Activated naive CD4-positive, alpha-beta T cell treated with anti-CD3 and anti-CD28 coated beads, Interleukin-2, amount 10 ng/mL, durations not matched to agents 7 days and 5 days (primary cell): ENCODE measurements at places on chromosomes 16 and 17.

- H3K27me3 ChIP-seq, result no peaks in the 10 kb centered on the region
- H3K36me3 ChIP-seq, result no peaks in the 10 kb centered on the region
- no peak overlapping the region for H3K27ac ChIP-seq
These were observed 6.0 kb upstream of the MRPL38 start for GRCh38 chr17:75910699-75911098.

DNA sequence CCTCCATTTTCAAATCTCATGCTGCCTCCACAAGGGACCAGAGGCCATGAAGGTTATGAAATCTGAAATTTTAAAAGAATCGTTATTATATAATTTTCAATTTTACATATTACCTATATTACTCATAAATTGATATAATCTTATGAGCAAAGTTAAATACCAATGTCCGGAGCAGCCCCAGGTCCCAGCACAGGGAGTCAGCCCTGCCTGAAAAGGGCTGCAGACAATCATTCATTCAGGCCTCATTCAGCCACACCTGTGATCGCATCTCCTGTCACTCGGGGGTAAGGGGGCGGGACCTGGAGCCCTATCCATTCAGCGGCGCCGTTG is 172.5 kb downstream of the AHSP start:
- H3K4me3 ChIP-seq, result peak overlapping the region; percentile 85
- peak overlapping the region; percentile 66 for H3K27ac ChIP-seq
- H3K36me3 ChIP-seq, result peaks cover 36% of the 10 kb centered on the region
- no peak for DNase-seq
- peaks cover 16% of the 10 kb centered on the region for H3K27me3 ChIP-seq

- H3K27ac ChIP-seq, result no peak overlapping the region
- H3K4me3 ChIP-seq, result no peak overlapping the region
- no peaks in the 10 kb centered on the region for H3K36me3 ChIP-seq
- no peaks in the 10 kb centered on the region for H3K27me3 ChIP-seq
These were observed 75.2 kb downstream of the TANC2 start for GRCh38 chr17:63041251-63041650.

DNA sequence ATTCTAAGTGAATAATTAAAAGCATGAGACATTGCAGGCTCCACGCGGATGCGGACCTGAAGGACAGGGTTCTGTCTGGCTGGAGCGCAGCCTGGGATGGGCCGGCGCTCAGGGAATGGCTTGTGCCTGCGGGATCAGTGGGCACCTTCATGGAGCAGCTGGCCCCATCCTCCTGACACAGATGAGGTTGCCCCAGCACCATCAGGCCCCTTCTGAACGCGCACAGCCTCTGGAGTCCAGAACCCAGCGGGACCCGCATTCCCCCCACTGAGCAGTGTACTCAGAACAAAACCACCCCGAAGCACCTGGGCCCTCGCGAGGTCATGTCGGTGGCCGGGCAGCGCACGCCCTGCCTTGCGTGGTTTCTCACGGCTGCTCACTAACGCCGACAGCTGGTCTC is 70.5 kb upstream of the CHMP6 start:
- no peaks in the 10 kb centered on the region for H3K4me1 ChIP-seq
- H3K27ac ChIP-seq, result peak overlapping the region; percentile 24
- H3K4me3 ChIP-seq, result no peak overlapping the region

- H3K4me3 ChIP-seq, result no peak within 1 kb of the TSS
- peaks cover 65% of the 10 kb centered on the region for H3K27me3 ChIP-seq
- H3K4me1 ChIP-seq, result no peaks in the 10 kb centered on the region
- H3K27ac ChIP-seq, result no peak within 1 kb of the TSS
These were observed at the start of gene IRX6 for GRCh38 chr16:55323637-55324271. Gene IRX6, plus strand, starts transcription at chr16:55324203. Its CDS starts 889 bp downstream, at chr16:55325092.

GRCh38 chr16:86156155-86156554 is 257.2 kb downstream of the IRF8 start:
- H3K4me1 ChIP-seq, result peaks cover 4% of the 10 kb centered on the region
- H3K27ac ChIP-seq, result no peak overlapping the region
- no peak for DNase-seq
- no peaks in the 10 kb centered on the region for H3K36me3 ChIP-seq
- peaks cover 13% of the 10 kb centered on the region for H3K27me3 ChIP-seq

DNA sequence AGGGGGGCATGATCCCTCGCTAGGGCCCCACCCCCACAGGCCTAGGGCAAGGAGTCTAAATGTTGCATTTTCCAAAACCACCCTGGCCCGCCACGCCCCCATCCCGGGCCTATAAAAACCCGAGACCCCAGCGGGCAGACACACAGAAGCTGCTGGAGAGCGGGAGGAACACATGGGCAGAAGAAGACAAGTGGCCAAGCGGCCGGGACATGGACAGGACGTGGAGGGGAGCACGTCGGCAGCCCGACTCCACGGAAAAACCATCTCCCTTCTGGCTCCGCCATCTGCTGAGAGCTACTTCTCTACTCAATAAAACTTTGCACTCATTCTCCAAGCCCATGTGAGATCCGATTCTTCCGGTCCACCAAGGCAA is 34.1 kb upstream of the ENPP7 start:
- peaks cover 48% of the 10 kb centered on the region for H3K27me3 ChIP-seq
- H3K27ac ChIP-seq, result no peak overlapping the region
- no peaks in the 10 kb centered on the region for H3K36me3 ChIP-seq

DNA sequence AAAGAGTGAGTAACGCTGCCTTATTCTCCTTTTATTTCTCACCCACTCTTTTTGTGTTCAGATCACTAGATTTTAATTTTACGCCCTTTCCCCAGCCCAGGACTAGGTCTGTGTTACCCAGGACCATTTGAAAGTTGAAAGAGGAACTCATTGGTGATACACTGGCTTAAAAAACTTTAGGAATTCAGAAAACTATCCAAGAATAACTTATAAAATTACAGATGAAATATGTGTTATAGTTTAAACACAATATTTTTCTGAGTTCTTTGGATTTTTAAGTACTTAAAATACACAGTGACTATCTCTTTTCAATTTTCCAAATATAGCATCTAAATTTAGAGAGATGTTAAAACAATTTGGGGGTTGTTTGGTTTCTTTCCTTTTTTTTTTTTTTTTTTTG is 385.2 kb downstream of the CDH13 start:
- H3K36me3 ChIP-seq, result no peaks in the 10 kb centered on the region
- no peaks in the 10 kb centered on the region for H3K4me1 ChIP-seq
- H3K4me3 ChIP-seq, result no peak overlapping the region
- no peak overlapping the region for H3K27ac ChIP-seq

GRCh38 chr17:57913575-57914272 is 41.5 kb downstream of the CUEDC1 start:
- no peak overlapping the region for H3K27ac ChIP-seq
- H3K4me1 ChIP-seq, result no peaks in the 10 kb centered on the region
- H3K4me3 ChIP-seq, result no peak overlapping the region

DNA sequence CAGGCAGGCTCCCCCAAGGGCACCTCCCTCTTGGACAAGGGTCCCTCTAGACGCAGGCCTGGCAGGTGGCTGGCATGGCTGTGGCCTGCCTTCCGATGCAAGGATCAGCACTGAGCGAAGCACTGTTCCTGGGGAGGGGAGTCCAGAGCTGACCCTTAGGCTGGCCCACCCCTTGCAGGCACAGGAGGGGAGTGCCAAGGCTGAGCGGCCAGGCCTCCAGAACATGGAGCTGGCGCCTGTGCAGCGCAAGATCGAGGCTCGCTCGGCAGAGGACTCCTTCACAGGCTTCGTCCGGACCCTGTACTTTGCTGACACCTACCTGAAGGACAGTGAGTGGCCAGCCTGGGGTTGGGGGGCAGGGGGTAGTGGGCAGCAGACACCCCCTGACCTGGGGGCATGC is 16.8 kb upstream of the MYO15B start:
- DNase-seq, result no peak
- H3K4me3 ChIP-seq, result no peak overlapping the region
- no peaks in the 10 kb centered on the region for H3K36me3 ChIP-seq
- no peak overlapping the region for H3K27ac ChIP-seq

- no peaks in the 10 kb centered on the region for H3K4me1 ChIP-seq
- no peak for DNase-seq
- no peak overlapping the region for H3K27ac ChIP-seq
- H3K36me3 ChIP-seq, result no peaks in the 10 kb centered on the region
These were observed 105.1 kb upstream of the SDK2 start for GRCh38 chr17:73749337-73749823.

GRCh38 chr17:46027048-46027975 is 28.3 kb downstream of the STH start:
- no peak for DNase-seq
- no peaks in the 10 kb centered on the region for H3K27me3 ChIP-seq
- peaks cover 6% of the 10 kb centered on the region for H3K4me1 ChIP-seq
- H3K27ac ChIP-seq, result peak overlapping the region; percentile 78

DNA sequence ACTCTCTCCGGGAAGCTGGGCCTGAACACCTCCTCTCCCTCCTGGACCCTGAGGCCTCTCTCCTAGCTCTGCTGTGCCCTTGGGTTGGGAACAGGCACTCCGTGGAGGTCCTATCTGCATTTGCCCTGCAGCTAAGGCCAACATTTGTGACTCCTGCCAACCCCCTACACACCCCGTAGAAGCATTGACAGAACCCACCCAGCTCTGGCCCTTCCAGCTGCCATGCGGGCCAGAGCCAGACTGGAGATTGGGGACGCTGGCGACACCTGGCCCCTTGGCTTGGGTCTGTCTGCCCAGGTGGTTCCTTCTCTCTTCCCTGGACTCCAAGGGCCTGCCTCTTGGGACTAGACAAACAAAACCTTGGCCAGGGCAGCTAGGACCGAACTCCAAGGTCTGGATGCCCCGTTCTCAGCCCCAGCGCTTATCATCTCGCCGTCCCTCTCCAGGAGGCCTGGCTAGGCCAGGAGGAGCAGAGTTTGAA is 644 bp upstream of the RHBDF2 start:
- peaks cover 13% of the 10 kb centered on the region for H3K27me3 ChIP-seq
- peak overlapping the region; percentile 84 for H3K4me3 ChIP-seq
- peak overlapping the region; percentile 93 for H3K27ac ChIP-seq
- DNase-seq, result no peak

DNA sequence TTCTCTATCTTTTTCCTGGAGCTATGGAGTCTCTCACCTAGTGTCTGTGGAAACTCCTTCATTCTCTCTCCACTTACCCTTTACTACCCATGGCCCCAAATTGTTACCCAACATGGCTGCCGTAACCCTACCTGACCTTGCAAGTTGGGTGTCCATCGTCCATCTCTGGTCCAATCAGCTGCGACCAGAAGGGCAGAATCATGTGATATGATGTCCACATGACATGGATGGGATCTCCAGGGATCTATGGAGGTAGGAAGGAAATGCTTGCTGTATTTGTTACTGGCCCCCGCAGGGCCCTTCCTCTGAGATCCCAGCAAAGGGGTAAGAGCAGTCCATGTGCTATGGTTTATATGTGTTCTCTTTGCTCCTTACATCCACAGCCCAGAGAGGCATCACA is 8.0 kb upstream of the DRC7 start:
- H3K4me1 ChIP-seq, result peaks cover 34% of the 10 kb centered on the region
- DNase-seq, result no peak
- H3K4me3 ChIP-seq, result no peak overlapping the region
- H3K27me3 ChIP-seq, result peaks cover 18% of the 10 kb centered on the region

- H3K36me3 ChIP-seq, result no peaks in the 10 kb centered on the region
- no peak overlapping the region for H3K27ac ChIP-seq
- H3K4me3 ChIP-seq, result no peak overlapping the region
- no peaks in the 10 kb centered on the region for H3K27me3 ChIP-seq
These were observed 26.0 kb upstream of the ZNF469 start for GRCh38 chr16:88356727-88357199.

- H3K27ac ChIP-seq, result no peak overlapping the region
- H3K36me3 ChIP-seq, result no peaks in the 10 kb centered on the region
- peaks cover 7% of the 10 kb centered on the region for H3K27me3 ChIP-seq
- no peak overlapping the region for H3K4me3 ChIP-seq
These were observed 264.6 kb downstream of the HS3ST3A1 start for GRCh38 chr17:13337151-13337550.

DNA sequence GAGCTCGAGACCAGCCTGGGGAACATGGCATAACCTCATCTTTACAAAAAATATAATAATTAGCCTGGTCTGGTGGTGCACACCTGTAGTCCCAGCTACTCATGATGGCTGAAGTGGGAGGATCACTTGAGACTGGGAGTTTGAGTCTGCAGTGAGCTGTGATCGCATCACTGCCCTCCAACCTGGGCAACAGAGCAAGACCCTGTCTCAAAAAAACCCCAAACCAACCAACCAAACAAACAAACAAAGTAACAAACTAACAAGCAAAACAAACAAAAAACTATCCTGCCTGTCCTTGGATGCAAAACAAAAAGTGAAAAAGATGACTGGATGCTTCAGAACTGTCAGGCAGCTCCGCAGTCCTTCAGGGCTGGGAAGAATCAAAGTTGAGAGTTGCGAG is 5.7 kb upstream of the NGFR start:
- H3K36me3 ChIP-seq, result no peaks in the 10 kb centered on the region
- peaks cover 92% of the 10 kb centered on the region for H3K27me3 ChIP-seq
- no peak overlapping the region for H3K4me3 ChIP-seq
- peaks cover 5% of the 10 kb centered on the region for H3K4me1 ChIP-seq
- no peak for DNase-seq
- no peak overlapping the region for H3K27ac ChIP-seq

DNA sequence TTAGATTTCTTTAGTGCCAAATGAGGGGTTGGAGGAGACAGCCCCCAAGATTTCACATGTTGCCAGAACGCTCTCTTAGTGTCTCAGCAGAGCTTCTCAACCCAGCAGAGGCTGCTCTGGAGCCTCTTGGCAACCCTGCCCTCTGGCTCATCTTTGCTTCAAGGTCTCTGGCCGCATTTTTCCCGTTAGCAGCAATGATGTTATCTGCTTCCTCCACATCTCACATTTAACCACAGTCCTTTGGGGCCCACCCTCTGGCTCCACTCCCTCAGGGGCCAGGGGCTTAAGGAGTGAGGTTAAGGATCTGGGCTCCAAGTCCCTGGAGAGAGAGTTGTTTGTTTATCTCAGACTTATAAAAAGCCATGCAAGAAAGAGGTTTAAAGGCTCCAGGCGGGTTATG is 3.3 kb upstream of the XYLT1 start:
- H3K4me3 ChIP-seq, result no peak overlapping the region
- peak; percentile 38 for DNase-seq
- no peak overlapping the region for H3K27ac ChIP-seq
- H3K27me3 ChIP-seq, result peaks cover 62% of the 10 kb centered on the region
- H3K4me1 ChIP-seq, result peaks cover 42% of the 10 kb centered on the region

DNA sequence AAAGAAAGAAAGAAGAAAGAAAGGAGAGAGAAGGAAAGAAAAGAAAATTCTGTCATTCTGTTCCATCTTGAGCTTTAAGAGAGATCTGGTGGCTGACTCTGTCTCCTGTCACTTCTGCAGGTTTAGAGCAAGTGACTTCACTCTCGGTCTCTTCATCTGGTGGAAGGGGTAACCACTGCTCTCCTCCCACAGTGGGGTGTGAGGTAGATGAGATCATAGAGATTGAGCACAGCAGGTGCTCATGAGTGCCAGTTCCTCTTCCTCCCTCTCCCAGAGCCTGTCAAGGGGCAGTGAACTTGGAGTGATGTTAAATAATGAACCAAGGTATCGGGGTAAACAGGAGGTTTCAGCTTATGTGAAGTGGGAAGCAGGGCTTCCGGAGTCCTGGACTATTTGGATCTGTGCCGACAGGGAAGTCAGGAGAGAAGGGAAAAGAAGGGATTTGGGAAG is 47.7 kb downstream of the BEAN1 start:
- peak overlapping the region; percentile 83 for H3K27ac ChIP-seq
- peaks cover 35% of the 10 kb centered on the region for H3K27me3 ChIP-seq
- H3K4me1 ChIP-seq, result peaks cover 44% of the 10 kb centered on the region
- H3K36me3 ChIP-seq, result no peaks in the 10 kb centered on the region
- DNase-seq, result peak; percentile 80
